IMR-90 (cell line): ENCODE measurements at places on chromosomes 1 and 21.
A peak's percentile ranks its signal among the peaks of the same experiment; 100 is the strongest.

DNA sequence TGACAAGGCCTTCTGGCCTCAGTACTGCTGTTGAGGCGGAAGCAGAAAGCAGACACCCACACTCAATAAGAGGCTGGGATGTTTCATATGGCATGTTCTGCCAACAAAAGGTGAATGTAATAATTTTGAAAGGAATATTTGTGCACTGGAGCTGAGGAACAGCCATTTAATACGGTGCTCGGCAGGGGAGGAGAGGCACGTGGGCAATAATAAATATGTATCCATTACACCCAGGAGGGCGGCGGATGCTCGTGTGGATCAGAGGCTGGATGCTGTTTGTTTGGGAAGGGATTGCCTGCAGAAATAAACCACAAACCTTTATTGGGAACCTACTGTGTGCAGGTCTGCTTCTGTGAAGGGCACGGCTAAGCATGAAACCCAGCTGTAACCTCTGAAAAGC, 92.0 kb downstream of the VWA5B1 start:
- no peak overlapping the region for H3K4me3 ChIP-seq
- no peaks in the 10 kb centered on the region for H3K36me3 ChIP-seq
- DNase-seq: no peak
- no peak overlapping the region for H3K27ac ChIP-seq

GRCh38 chr1:156874572-156875340, 14.1 kb downstream of the NTRK1 start:
- no peak overlapping the region for H3K27ac ChIP-seq
- H3K4me1 ChIP-seq: peaks cover 6% of the 10 kb centered on the region
- no peak overlapping the region for H3K4me3 ChIP-seq

- no peak overlapping the region for H3K4me3 ChIP-seq
- no peaks in the 10 kb centered on the region for H3K36me3 ChIP-seq
- H3K27ac ChIP-seq: no peak overlapping the region
- peaks cover 50% of the 10 kb centered on the region for H3K27me3 ChIP-seq
Observed at GRCh38 chr1:203320591-203321272, 15.4 kb downstream of the BTG2 start.

DNA sequence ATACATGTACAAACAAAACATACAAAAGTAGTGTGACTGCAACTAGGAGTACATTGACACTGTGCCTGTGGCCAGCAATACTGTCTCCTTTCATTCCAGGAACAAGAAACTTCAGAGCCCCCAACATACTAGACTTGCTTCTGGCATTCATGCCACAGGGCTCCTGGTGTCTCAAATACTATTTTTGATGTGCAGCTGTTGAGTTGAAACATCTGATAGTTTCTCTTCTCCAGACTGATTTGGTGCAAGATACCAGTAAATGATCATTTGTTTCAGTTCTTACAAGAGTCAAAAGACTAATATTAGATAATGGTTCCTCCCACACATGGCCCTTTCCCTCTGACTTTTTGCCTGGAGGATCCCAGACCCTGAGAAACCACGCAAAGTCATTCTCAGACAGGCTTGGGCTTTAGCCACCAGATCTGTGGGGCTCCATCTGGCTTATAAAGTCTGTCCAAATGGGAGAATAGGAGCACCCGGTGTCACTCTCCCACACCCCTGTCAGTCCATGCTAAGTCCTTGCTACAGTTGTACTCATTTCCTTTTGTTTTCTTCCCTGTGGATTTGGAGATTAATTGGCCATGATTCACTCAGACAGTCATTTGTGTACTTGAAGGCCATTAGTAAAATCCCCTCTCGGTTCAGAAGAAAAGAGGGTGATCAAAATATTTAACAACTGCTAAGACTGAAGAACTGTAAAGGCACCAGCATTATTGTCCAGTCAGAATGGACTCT, 163.5 kb upstream of the RUNX1 start:
- no peaks in the 10 kb centered on the region for H3K36me3 ChIP-seq
- H3K4me3 ChIP-seq: no peak overlapping the region
- no peaks in the 10 kb centered on the region for H3K27me3 ChIP-seq
- H3K27ac ChIP-seq: peak overlapping the region; percentile 56
- DNase-seq: peak; percentile 81

GRCh38 chr1:7474786-7475502, 296.2 kb upstream of the VAMP3 start:
- H3K27ac ChIP-seq: no peak overlapping the region
- H3K4me3 ChIP-seq: no peak overlapping the region
- no peaks in the 10 kb centered on the region for H3K27me3 ChIP-seq
